ENCODE measurements at places on chromosomes 12 and 14.

GRCh38 chr14:72892879-72893635 lies 844 bp downstream of the DPF3 start:
- DNase-seq = peak; percentile 66

DNA sequence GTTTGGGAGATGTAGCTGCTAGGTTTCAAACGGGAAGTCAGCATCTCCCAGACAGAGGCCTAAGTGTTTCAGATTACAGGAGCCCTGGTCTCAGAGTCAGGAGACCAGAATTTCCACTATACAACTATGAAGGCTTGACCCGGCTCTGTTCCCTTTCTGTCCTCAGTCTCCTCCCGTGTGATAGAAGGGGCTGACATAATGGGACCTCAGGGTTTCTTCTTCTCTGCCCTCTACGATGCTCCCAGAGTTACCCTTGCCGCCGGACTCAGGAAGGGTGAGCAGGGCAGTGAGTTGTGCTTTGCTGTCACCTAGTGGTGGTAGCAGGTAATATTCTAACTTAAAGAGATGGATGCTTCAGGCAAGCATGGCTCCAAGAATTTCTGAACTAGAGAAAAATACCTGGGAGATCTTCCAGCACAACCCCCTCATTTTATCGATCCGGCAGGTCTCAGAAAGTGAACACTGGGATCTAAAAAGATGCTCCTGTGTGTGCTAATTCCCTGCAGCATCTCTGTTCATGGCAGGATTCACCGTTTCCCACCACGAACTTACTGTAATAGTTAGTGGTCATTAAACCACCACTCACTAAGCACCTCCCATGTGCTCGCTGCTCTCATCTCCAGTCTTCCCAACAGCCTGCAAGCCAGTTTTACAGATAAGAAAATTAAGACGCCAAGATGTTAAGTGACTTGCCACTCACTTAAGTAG lies 84.4 kb downstream of the VWF start:
- peak; percentile 90 for DNase-seq

DNA sequence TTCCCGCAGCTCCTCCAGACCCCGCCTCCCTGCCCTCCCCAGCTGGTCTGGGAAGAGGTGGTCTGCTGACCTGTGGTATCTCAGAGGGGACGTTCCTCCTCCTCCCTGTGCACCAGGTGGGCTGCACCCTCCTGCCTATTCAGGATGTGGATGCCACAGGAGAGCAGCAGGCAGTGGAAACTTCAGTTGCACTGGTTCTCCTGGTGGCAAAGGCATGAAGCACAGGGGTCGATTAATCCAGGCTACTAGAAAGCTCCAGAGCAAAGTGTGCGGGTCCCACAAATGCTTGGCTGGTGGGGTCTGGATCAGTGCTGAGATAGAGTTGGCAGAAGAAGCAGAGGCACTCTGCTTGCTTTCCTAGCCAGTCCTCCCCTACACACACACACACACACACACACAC lies 197.0 kb downstream of the SLC41A2 start:
- peak; percentile 53 for DNase-seq

GRCh38 chr12:18546399-18546798 lies 191.4 kb downstream of the PLCZ1 start:
- DNase-seq = no peak

DNA sequence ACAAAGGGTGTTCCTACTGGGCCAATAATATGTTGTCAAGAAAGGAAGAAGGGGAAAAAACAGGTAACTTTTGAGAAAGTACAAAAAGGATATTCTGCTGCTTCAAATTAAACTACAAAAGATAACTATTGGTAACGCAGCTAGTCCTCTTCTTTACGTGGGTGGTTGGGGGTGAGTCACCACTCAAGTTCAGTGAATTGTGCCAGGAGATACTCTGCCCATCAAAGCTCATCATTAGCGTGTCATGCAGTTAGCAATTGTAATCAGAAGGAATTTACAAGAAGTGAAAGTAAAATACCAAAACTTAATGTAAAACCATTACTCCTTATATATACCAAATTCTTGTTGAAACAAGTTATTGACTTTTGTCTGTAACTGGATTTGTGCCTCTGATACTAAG lies 342.0 kb downstream of the NPAS3 start:
- DNase-seq = no peak

DNA sequence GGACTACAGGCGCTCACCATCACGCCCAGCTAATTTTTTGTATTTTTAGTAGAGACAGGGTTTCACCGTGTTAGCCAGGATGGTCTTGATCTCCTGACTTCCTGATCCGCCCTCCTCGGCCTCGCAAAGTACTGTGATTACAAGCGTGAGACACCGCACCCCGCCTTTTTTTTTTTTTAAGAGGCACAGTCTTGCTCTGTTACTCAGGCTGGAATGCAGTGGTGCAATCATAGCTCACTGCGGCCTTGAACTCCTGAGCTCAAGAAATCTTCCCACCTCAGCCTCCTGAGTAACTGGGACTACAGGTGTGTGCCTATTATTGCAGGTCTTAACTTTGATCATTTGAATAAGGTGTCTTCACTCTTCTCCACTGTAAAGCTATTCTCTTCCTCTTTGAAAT lies 5.3 kb upstream of the GLTP start:
- no peak for DNase-seq

DNA sequence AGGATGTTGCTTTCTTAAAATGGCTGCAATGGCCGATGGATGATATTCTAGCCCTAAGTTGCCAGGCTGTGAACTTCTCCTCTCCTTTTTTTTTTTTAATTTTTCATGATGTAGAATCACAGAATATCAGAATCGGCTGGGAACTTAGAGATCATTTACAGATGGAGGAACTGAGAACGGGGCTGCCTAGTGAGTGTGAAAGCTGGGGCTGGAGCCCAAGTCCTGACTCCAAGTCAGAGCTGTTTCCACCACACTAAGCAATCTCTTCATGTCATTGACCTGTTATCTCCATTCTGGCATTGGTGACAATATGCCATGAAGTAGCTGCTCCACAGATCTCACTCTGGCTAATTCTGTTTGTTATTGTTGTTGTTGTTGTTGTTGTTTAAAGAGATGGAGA lies 121.7 kb downstream of the SLC38A1 start:
- no peak for DNase-seq

DNA sequence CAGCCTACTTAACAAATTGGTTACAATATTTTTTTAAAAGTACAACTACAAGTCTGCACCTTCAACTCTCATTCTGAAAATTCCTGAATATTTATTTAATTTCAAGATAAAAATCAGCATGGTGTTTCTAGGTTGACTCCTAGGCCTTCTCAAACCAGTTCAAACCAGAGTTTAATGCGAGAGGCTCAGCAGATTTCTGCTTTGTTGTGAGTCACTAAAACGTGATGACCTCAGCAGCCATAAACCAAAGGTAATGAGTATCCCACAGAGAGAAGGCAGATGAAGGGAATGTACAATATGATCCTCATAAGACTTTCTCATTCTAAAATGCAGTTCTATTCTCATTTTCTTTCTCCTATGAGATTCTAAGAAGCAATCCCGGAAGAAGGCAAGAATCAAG lies 1.5 kb downstream of the PRDM4 start:
- DNase-seq = no peak

All from GM23338 (cell line).